ENCODE measurements at places on chromosomes 3 and 15.

DNA sequence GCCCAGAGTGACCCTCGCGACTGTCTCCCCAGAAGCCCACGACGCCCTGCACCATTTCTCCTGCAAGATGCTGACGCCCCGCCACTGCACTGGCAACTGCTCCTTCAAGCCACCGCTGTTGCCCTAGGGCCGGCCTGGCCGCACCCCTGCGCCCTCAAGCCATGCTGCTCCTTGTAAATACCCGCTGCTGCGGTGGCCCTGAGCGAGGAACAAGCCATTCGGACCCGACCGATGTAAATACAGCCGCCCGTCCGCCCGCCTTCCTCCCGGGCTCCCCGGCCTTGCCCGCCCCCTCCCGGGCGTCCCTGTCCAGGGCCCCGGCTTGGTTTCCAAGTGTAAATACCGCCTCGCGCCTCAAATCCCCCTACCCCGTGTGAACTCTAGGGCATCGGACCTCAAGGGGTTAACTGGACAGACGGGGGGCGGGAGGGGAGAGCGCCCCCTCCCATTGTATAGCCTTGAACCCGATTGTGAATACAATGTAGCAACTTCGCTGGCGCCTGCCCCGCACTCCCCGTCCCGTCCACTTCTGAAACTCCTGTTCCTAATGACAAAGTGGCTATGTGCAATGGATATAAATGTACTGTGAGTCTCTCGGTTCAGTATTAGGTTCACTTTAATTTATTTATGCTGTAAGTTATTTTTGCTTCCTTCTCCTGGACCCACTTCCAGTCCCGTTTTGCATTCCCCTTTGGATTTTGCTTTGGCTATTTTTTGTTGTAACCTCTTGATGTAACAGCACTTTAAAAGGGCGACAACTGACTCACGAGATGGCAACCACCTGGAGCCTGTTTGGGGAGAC, 5.9 kb downstream of the RNU6-1 start:
- peak; percentile 52 for DNase-seq

GRCh38 chr3:52240886-52241370, 2.0 kb upstream of the TWF2 start:
- DNase-seq, result no peak

GRCh38 chr3:45644063-45644790, 45.0 kb upstream of the SACM1L start:
- DNase-seq, result peak; percentile 92

DNA sequence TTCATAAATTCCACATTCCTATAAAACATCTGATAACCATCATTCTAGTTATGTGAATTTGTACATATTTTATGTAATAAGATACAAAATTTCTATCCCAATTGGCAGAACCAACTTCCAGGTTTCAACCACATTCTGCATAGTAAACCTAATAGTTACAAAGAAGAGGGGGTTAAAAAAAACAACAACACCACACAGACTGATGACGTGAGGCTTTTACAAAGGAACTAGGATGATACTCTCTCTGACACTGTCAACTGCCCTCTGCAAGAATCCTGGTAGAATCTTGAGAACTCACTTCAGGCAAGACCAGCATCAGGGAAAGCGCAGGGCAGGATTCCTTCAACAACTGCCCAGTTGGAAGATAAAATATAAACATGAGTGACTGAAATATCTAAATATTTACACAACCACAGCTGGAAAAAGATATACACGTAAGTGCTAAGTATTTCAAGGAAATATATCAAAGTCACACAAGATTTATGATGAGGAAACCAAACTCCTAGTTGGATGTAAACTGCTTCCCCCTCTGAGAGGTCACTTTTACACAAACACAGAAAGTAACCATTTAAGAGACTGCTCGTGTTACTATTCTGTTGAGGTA, 816.4 kb downstream of the ROBO1 start:
- DNase-seq, result no peak

- DNase-seq, result peak; percentile 2
Measured at GRCh38 chr3:102400766-102401165, 34.0 kb upstream of the ZPLD1 start.

DNA sequence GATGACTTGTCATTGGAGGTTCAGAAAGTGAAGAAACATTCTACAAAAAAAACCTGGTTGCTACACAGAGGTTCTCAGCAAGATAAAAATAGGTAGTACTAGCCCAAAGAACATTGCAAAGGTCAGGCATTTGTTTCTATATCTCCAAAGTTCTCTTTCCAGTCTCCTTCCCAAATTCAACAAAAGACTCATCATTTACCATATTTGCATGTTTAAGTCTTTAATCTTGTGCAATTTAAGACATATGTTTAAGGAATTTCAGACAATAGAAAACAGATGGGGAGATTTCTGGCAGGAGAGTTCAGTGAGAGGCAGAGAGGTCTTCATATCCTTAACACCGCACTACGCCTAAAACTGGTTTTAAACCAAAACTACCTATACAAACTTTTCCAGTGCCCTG, 173.8 kb upstream of the THBS1 start:
- no peak for DNase-seq

GRCh38 chr15:39501366-39502081, 79.4 kb upstream of the THBS1 start:
- DNase-seq, result peak; percentile 17

- peak; percentile 65 for DNase-seq
Measured at GRCh38 chr3:171950373-171950772, 89.0 kb upstream of the FNDC3B start.

DNA sequence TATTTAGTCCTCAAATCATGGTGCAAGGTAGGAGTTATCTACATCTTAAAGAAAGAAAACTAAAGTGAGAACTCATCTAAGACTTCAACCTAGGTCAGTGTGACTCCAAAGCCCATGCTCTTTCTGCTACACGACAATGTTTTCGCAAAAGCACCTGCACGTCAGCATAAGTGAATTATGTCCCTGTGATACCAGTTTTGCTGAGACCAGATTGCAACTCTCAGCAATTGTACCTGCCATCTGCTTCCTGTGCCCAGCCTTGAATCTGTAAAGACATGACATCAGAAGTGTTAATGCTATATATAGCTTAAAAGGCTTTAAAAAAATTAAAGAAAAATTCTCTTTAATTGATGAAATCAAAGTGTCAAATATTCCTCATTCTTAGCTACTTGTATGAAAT, 43.4 kb downstream of the RETNLB start:
- DNase-seq, result no peak

GRCh38 chr15:25611603-25612002, 172.8 kb upstream of the UBE3A start:
- DNase-seq, result no peak

DNA sequence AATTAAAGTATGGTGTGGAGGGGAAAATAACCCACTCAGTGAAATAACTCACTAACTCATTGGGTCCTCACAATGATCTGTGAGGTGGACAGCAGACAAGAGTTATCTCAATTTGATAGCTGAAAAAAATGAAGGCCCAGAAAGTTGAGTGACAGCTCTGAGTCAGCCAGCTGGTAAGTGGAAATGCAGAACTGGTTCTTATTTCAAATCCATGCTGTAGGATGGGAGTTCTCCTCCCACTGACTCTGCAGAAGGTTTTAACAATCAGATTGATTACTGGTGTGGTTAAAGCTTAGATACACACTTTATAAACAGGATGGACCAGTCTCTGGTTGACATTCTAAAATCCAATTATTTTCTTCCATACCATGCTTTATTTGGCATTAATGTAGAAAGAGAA, 87.0 kb upstream of the LMOD3 start:
- no peak for DNase-seq

DNA sequence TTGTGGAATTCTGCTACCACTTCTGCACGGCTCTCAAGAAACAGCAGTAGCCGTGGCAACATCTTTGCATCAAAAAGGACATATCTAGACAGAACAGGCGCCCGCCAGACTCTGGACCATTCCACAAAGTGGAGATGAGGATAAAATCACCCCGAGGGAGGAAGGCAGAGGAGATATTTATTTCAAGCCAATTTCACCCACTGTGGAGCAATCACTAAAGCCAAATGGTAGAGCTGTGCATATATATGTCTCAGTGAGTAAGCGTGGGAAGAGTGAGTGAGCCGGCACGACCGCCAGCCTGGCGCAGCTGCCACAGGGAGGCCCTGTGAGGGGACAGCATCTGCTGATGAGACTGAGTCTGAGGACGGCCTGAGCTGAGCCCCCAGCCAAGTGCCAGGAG, 111.3 kb downstream of the MEGF11 start:
- no peak for DNase-seq

DNA sequence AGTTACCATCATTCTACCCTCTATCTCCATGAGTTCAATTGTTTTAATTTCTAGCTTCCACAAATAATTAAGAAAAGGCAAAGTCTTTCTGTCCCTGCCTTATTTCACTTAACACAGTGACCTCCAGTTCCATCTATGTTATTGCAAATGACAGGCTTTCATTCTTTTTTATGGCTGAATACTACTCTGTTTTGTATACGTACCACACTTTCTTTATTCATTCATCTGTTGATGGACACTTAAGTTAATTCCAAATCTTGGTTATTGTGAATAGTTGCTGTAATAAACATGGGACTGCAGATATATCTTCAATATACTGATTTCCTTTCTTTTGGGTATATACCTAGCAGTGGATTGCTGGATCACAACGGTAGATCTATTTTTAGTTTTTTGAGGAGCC, 314.1 kb downstream of the SV2B start:
- no peak for DNase-seq

GRCh38 chr3:149153402-149153801, 24.0 kb downstream of the HPS3 start:
- no peak for DNase-seq

DNA sequence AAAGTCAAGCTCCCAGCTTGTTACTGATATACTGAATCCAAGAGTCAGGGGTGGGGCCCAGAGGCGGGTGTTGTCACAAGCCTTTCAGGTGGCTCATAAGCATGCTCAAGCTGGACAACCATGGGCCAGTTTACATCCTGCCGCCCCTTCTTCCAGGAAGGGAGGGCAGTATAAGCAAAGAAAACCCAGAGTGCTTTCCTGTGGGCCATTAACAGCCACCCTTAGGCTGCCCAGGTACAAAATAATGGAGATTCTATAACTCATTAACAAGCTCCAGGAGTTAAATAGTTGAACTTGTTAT, 183.2 kb downstream of the NTRK3 start:
- no peak for DNase-seq
